ENCODE measurements at places on chromosomes 4 and X.
A peak's percentile ranks its signal among the peaks of the same experiment; 100 is the strongest.

- no peak for DNase-seq
Observed at GRCh38 chr4:150215601-150216000, 137.4 kb downstream of the DCLK2 start.

- no peak for DNase-seq
Observed at GRCh38 chrX:14832151-14832550, 40.7 kb downstream of the FANCB start.

- DNase-seq, result no peak
Observed at GRCh38 chrX:31209005-31209628, 137.3 kb upstream of the FTHL17 start.

DNA sequence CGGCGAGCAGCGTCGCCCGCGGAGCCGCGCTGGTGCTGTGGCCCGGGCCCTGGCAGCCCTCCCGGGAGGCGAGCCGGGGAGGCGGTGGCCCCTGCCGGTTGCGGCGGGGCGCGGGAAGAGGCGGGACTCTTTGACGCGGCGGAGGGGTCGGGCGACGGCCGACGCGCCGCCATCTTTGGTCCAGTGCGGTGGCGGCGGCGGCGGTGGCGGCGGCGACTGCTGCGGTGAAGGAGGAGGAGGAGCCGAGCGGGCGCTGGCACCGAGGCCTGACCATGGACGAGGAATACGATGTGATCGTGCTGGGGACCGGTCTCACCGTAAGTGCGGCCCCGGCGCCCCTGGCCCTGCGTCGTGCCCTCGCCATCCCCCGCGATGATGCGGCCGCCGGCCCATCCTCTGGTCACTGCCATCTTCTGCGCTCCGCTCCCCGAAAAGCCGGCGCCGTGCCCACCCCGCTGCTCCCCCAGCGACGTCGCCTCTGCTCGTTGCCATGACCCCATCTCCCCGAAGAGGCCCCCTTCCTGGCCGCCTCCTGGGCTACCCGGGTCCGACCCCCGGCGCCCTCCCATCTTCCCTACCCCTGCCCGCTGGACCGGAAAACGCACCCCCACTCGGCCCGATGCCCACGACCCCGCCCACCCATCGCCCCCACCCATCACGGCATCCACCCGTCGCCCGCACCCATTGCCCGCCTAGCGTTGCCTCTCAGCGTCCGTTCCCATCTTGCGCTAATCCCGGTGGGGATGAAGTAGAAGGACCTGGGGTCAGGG lies at the start of gene GDI1:
TSS of gene GDI1 (plus strand) at position 172 of the 770 bp plus-strand sequence. CDS start at position 273, 101 bp downstream.
- no peak for DNase-seq

DNA sequence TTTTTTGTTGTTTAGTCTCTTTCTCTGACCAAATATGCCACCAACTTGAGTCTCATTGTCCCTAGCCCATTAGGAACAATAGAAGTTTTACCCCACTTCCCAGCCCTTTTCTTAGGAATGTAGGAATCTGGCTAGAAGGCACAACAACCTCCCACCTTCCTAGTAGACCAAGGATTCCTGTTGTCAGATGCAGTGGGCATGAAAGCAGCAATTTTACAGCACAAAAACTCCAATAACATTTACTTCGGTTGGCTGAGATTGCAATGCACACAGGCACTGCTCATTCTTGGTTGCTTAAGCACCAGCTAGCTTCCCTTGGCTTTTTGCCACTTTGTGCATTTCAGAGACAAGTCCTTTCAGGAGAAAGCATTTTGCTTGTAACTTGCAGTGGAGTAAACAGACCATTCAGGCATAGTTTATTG lies 312.8 kb downstream of the TENM3 start:
- no peak for DNase-seq

DNA sequence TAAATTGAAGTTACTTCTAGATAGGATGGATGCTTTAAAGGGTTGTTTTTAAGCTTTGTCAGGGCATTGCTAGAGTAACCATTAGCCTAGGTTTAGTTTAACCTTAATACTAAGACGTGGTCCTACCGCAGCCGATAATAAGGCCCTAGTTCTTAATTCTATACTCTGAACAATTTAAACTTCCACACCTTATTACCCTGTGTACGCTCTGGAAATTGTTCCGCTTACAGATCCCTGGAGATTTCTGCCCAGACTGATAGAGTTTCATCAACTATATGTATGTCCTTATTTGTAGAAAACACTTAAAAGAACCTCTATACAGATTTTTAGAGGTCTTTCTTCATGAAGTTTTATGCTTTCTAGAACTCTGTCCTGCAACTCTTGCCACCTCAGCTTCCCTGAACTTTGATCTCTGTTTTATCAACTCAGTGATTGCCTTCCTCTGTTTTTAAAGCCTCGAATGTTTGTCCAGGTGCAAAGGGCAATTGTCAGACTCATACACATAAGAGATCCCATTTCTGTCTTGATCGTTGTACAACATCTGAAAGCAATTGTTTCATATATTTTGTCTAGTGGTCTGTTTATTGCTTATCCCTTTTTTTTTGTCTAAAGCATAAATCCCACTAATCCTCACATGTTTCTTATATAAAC lies 71.1 kb upstream of the VCX start:
- DNase-seq, result no peak

DNA sequence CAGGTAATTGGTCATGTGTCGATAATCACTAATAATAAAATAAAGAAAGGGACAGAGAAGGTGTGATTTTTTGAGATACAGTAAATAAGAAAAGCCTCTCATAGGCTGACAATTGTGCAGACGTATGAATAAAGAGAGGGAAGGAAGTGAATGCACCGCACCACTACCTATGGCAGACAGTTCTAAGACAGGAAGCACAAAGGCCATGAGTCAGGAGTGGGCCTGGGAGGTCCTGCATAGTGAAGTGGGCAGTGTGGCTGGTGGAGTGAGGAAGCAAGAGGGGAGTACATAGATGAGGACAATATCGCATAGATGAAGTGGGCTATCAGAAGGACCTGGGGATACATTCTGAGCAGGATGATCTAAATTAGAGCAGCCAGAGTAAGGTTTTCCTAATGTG lies 75.6 kb downstream of the BMP3 start:
- DNase-seq, result no peak

GRCh38 chr4:88858752-88859151 lies 161.1 kb upstream of the NAP1L5 start:
- no peak for DNase-seq

DNA sequence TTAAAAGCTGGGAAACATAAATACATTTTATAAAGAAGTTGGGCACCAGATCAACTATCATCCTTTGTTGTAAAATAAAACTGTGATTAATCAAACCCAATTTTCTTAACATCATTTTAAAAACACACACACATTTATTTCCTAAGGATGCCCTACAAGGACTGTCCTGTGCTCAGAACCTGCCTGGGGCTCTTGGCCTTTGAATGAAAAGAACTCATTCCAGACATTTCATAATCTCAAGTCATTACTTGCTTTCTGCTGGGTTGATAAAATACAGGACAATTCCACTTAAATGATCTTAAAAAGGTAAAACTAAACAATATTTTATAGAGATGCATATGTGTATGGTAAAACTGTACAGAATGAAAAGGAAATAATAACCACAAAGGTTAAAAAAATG lies 2.8 kb downstream of the SH3D19 start:
- no peak for DNase-seq

GRCh38 chrX:134172588-134173259 lies 64.3 kb upstream of the CCDC160 start:
- DNase-seq, result no peak

- DNase-seq, result no peak
Observed at GRCh38 chrX:109873574-109873973, 129.3 kb upstream of the TMEM164 start.

GRCh38 chrX:38989076-38989475 lies 187.8 kb downstream of the MID1IP1 start:
- no peak for DNase-seq

DNA sequence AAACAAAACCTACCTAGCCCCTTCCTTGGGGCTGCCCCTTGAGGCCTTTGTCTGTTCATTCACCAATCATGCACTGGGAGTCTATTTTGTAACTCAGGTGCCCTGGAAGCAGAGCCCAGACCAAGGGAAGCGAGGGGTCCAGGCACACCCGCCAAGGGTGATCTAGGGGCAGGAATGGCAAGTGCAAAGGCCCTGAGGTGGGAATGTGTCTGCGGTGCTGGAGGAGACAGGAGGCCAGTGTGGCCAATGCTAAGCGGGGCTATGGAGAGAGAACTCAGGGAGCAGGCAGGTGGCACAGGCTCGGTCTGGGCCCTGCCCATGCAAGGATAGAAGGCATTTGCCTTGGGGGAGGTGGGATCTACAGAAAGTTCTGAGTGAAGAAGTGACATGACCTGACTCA lies 3.5 kb upstream of the SH3BP2 start:
- DNase-seq, result no peak

GRCh38 chr4:52202251-52202779 lies 151.2 kb downstream of the SPATA18 start:
- no peak for DNase-seq

DNA sequence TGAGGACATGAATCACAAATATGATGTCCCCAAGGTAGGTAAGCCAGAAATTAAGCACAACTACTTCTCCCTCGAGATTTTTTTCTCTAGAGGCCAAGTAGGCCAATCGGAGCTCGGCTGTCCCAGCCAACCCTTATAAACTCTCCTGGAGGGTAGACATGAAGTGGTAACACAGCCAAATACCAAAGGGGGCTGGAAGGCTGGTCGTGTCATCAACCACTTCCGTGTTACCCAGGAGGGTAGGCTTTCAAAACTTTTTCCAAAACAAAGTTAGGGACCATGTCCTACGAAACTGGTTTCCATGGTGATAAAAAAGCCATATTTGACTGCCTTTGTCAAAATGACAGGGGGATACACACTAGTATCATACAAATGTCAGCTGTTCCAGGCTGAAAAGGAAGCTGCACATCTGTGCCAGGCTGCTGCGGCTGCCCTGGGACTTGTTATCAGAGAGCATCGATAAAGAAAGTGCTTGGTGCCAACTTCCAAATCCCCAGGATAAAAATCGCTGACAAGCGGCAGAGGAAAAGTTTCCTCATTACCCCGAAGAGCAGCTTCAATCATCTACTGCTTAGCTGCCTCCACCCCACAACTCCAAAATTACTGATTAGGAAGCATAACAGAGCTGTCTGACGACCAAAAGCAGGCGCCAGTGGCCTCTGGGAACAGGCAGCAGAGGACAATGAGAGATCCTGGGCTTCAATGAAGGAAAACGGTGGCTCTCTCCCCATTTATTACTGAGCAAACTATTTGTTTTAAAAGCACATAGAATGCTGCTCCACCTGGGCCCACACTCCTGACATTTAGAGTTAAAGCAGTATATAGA lies 20.8 kb downstream of the BCOR start:
- no peak for DNase-seq

- DNase-seq, result no peak
Observed at GRCh38 chrX:24372021-24372763, 11.8 kb downstream of the SUPT20HL1 start.

DNA sequence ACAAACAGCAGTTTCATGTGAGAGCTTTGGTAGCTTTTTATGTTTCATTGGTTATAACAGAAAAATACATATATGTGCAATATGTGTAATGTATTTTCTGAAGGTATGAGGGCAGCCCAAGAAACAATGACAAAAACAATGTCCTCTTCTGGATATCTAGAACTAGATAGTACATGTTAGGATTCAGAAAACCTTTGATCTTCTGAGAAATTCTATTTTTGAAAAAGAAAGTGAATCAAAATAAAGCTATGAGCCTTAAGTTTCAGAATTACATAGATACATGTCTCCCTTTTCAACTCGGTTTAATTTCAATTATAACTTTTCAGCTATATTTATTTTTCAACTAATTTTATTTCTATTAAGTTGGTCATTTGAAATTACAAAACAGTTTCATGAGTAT lies 131.9 kb downstream of the REELD1 start:
- no peak for DNase-seq

DNA sequence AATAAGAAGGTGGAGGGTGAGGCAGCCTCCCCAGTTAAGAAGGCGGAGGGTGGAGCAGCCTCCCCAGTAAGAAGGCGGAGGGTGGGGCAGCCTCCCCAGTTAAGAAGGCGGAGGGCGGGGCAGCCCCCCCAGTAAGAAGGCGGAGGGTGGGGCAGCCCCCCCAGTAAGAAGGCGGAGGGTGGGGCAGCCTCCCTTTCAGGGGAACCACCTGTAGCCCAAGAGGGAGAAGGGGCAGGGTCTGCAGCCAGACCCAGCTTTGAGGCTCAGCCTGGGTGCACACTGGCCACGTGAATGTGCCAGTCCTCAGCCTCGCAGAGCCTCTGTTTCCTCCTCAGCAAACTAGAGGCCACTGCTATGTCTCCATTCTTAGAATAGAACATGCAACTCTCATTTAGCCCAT lies 52.6 kb downstream of the HMX1 start:
- DNase-seq, result no peak

GRCh38 chr4:113822555-113823290 lies 61.2 kb upstream of the CAMK2D start:
- no peak for DNase-seq

DNA sequence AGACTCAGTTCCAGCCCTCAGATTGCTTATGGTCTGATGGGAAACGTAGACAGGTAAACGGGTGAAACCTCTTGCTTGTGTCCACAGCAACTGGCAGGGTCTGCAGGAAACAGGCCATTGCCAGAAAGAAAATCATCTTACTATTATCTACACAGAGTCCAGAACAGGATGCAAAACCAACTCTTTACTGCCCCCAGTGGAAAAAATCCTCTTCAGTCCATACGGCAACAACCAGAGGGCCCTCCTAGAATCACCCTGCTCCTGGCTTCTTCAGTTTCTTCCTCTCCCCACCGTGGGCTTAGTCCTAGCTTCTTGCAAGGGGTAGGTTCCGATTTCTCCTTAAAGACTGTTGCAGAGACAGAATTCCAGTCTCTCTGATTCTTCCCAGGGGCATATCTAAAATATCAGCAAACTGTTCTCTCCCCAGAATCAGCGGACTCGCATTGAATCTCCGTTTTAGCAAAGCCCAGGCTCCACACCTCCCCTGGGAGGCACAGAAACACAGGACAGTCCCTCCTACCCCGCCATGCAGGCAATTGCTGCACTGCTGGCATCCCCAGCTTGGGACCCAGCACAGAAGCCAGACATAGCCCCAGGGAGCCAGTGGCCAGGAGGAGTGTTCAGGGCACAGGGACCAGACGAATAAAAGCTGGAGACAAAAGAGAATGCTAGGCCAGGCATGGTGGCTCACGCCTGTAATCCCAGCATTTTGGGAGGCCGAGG lies 41.0 kb upstream of the SH3RF1 start:
- DNase-seq, result peak; percentile 64

GRCh38 chrX:45851434-45851991 lies 650.8 kb upstream of the DIPK2B start:
- DNase-seq, result no peak

GRCh38 chrX:65757943-65758342 lies 90.5 kb downstream of the MSN start:
- no peak for DNase-seq

DNA sequence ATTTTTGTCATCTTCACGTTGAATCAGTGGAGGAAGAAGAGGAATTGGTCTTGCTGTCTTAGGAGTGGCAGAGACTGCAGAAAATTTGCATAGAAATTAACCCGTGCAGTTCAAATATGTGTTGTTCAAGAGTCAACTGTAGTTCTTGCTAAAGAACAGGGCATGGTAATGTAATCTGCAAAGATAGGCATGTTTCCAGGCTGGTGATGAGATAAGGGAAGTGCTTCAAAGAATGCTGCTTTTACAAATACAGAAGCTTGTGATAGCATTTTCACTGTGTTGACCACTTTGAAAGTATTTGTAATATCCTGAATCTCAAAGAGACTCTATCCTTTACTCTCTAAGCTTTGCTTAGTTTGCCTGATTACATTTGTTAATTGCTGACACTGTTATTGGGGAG lies 60.1 kb downstream of the PRRG1 start:
- no peak for DNase-seq
